ENCODE measurements at places on chromosomes 2 and 18.

GRCh38 chr2:44741507-44741906, 200.0 kb upstream of the SIX3 start:
- DNase-seq, result no peak

- DNase-seq, result no peak
Measured at GRCh38 chr2:189022053-189022481, 47.9 kb downstream of the COL3A1 start.

DNA sequence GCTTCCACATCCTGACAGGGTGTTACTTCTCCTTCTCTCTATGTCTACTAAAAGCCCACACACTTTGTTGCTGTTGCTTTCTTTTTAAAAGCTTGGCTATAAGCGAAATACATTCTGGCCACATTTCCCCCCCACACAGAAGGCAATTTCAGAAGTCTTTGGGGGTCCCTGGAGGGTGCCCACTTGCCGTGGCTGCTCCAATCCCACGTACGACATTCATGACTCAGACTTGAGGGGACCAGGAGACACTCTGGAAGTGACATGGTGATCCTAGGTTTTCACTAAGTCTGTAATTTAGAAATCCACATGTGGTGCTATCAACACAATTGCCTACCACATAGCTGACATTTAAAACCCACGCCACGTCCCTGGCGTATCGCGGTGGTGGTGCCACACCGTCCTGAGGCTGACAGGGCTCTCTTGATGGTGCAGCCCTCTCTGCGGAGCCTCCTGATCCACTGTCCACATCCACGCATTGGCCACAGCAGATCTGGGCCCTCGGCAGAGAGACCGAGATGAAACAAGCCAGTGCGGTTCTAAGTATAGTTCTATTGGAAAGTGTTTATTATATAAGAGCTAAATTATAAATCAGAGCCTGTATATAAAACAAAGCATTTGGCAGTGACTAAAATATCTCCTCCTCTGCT, 42.4 kb downstream of the CYP27C1 start:
- DNase-seq, result no peak

DNA sequence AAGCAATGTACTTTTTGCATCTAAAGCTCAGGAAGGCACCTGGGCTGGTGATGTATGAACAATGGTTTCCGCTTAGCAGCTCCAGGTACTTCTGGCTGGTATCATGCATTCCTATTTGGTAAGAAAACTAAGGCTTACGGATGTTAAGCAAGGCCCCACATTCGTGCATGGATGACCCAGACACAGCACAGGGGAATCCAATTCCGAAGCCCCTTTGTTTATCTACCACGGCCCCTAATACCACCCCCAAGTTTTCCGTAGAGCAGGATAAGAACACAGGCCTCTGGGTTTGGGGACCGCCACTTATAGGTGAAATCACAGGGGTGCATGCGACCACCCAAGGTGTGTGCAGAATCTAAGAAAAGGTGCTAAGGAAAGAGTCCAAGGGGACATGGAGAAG, 192.1 kb upstream of the ID2 start:
- no peak for DNase-seq

DNA sequence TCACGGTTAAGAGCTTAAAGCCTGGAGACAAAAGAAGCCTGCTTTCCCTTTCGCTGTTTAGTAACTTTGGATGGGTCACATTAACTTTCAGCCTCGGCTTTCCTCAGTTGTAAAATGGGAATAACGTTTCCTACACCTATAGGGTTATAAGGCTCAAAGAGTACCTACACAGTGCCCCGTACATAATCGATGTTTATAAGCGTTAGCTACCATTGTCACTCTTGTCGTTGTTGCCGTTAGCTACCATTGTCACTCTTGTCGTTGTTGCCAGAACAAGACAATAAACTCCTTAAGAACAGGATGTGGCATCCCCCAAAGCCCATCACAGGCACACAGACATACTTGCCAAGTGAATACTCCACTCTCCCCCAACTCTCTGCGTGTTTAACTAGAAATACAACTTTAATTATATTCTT, 901 bp upstream of the MFSD6 start:
- no peak for DNase-seq

- no peak for DNase-seq
Measured at GRCh38 chr2:121746071-121746578, 9.3 kb upstream of the TSN start.

DNA sequence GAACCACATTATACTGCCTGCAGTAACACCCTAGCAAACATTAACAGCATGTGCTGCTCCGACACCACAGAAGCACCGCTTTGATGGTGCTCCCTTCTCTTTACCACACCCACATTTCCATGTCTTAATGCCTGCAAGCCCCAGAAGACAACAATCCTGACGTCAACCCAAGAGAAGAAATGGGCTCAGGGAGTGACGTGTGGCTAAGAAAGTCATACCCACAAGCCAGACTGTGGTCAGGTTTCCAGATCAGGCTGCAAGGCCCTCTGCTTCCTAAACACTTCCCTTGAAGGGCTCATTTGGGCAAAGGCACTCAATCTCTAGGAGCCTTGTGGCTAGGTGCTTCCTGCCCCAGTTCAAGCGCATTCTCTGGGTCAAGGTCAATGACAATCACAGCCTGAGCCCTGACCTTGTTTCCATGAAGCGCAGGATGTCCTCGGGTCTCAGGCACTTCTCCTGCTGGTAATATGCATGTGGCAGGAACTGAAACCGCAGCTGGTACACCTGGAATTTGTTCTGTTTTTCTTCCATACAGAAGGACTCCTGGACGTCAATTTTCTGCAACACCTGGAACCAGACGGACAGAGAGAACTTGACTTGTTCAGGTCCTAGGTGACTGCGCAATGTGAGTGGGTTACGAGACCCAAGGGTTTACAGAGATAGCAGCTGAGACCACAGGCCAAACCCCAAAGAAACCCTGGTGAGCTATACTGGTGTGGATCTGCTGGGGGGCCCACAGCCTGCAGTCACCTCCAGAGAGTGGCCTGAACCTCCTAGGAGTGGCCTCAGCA, 67.2 kb downstream of the POLR1A start:
- peak; percentile 53 for DNase-seq

GRCh38 chr2:46720592-46721185, 194.9 kb downstream of the MCFD2 start:
- DNase-seq, result no peak

- DNase-seq, result no peak
Measured at GRCh38 chr18:47215554-47216138, 35.8 kb downstream of the SKOR2 start.

- no peak for DNase-seq
Measured at GRCh38 chr2:69315160-69315761, 71.8 kb downstream of the GFPT1 start.

GRCh38 chr2:46296216-46296839, 879 bp upstream of the EPAS1 start:
- no peak for DNase-seq

All from stimulated activated CD4-positive, alpha-beta T cell treated with anti-CD3 and anti-CD28 coated beads, TNF-alpha, amount 100 ng/mL, for 1 hour (primary cell).